ENCODE measurements at places on chromosomes 5 and 9.

- DNase-seq: no peak
Observed at GRCh38 chr5:95780597-95780996, 41.9 kb downstream of the GLRX start.

- no peak for DNase-seq
Observed at GRCh38 chr5:56175488-56175887, 57.6 kb downstream of the ANKRD55 start.

DNA sequence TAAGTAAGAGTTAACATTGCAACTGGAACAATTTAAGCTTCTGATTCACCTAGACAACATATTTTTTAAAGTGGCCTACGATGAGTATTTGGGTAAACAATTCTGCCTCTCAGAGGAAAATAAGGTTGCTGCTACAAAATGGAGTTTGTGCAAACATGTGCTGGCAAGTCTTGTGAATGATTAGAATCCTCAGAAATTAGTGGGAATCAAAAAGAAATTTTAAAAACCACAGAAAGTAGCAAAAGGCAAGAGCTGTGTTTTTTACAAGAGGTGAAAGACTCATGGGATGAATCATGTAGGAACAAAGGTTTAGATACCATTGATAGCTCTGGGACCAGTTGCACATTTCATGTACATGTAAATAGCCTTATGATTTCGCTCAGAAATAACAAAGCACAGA lies 561.6 kb downstream of the TAF11L14 start:
- DNase-seq: no peak

- DNase-seq: no peak
Observed at GRCh38 chr9:81156381-81156780, 533.0 kb downstream of the TLE1 start.

DNA sequence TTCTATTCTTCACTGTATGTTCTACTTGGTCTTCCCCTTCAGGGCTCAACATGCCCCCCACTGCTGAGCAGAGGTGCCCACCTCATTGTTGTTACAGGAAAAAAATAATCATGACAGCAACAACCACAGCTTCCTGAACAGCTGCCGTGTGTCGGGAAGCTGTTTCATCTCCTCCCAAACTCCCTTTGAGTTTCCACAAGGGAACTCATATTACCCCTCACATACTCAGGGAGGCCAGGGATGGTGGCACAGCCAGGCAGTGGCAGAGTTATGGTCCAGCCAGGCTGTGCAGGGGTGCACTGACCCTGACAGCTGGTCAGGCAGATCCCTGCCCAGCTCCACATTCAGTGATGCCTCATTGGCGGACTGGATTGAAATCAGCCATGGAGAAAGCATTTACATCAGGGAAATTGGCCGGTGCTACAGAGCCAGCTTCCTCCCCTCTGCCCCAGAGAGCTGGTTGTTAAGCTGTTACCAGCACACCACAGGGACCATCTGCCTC lies 37.3 kb downstream of the SARDH start:
- DNase-seq: no peak

DNA sequence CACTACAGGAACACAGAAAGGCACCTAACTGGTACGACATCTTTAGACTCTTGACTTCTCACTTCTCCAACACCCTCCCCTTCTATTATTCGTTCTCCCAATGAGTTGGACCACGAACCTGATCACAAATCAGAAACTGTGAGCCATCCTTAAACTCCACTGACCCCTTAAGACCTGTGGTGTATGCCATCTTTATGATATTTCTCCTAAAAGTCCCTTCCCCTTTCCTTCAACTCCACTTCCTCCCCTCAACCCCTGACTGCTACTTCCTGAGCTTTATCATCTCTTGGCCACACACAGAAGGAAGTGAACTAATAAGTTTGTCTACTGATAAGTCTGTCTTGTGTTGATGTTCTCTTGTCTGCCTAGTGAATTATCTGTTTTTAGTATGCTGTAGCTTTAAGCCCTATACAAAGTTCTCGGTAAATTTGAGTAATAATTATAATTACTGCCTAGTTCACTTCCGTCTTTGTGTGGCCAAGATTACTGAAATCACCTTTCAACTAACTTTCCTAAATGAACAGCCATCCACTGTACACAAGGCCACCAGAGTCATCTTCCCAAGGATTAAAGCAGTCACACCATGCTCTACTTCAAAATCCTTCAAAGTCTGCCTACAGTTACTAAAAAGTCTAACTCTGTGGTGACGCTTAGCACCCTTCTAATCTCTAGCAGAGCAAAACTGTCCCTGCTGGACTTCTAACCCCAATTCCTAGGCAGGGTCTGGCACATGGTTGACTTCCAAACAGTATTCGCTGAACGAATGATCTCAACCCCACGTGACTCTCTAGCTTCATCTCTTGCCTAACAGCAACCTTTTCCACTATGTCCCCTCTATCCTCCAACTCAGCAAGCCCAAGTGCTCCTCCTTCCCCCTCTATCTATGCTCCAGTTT lies 23.2 kb downstream of the ELOVL7 start:
- DNase-seq: no peak

GRCh38 chr5:82257247-82257646 lies 20.9 kb downstream of the RPS23 start:
- no peak for DNase-seq

DNA sequence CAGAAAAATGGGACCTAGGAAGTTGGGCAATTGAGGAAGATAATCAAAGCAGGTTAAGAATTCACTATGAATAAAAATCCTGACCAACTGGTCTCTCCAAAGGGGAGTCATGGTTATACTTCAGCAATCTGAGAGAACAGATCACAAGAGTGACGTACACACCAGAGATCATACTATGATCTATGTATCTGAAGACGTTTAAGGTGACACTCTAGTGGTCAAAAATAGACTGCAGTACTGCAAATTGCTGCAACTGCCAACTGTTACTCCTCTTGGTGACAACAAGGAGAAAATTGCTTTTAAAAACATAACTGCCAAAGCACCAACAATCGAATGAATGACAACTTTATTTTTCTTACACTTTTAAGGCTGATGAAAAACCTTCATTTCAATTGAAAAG lies 4.9 kb downstream of the AK6 start:
- DNase-seq: no peak

DNA sequence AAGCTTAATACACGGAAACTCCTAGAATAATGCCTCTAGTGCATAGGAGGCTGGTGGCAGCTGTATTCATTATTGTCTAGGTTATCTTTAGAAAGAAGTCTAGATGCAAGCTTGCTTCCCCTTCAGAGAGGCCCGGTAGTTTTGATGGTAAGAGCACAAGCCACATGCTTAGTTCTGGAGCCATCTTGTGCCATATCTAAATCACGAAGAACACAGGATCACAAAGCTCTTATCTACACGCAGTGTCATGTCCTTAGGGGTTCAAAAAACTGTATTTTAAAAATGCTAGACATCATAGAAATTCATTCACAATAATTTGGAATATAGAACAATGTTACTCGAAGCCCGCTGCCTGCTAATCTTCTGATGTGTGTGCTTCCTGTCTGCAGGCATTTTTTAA lies 6.2 kb downstream of the CACFD1 start:
- DNase-seq: no peak

DNA sequence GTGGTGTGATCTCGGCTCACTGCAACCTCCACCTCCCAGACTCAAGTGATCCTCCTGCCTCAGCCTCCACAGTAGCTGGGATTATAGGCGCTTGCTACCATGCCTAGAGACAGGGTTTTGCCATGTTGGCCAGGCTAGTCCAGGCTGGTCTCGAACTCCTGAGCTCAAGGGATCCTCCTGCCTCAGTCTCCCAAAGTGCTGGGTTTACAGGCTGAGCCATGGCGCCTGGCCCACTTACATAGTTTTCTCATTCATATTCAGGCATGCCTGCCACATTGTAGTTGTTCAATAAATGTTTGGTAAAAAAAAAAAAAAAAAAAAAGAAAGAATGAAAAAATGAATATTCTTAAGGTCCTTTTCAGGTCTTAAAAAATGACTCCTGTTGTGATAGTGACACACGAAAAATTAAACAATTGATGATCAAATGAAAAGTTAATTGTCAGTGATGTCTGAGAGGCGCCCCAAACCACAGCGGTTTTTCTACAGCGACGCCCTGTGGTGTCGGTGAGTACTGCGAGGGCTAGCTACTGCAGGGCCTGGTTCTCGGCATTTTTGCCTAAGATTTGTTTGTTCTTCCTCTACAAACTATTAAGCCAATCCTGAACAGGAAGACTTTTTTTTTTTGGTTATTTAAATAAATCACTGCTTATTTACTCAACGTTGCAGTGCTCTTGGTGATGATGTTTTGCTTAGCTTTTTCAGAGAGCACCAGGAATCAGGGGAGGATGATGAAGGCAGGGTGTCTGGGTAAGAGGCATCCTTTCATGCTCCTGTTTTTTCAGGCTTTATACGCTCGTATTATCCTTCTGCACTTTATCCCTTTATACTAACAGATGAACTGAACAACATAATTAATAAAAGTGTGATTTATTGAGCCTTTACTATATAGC lies 67.0 kb upstream of the DPYSL3 start:
- DNase-seq: peak; percentile 8

DNA sequence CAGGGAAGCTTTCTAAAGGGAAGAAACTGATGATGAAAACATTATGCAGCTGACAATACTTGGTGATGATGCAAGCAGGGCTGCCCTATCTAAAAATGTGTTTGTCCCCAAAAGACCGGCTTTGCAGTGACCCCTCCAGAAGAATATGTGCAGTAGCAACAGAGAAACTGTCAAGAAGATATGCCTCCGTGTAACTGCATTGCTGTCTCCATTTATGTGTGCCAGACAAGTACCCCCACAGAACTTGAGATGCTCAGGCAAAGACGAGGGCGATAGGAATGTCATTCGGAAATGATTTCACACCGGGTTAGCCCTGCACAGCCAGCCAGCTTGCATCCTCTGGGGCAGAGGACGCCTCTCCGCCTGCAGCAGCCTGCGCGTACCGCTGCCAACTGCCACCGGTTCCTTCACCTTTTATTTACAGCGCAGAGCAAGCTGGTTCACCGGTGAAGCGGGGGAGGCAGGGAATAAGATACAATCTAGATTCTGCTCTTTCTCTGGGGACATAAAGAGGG lies 2.0 kb downstream of the GABBR2 start:
- no peak for DNase-seq

- no peak for DNase-seq
Observed at GRCh38 chr5:9009931-9010651, 535.8 kb downstream of the SEMA5A start.

- DNase-seq: no peak
Observed at GRCh38 chr5:30686530-30686929, 507.0 kb upstream of the CDH6 start.

GRCh38 chr5:169850409-169850808 lies 129.9 kb downstream of the INSYN2B start:
- no peak for DNase-seq

- no peak for DNase-seq
Observed at GRCh38 chr9:107286057-107286456, 3.0 kb downstream of the RAD23B start.

GRCh38 chr9:98280162-98280561 lies 24.7 kb upstream of the TBC1D2 start:
- DNase-seq: no peak

GRCh38 chr5:35626108-35626507 lies 8.4 kb downstream of the SPEF2 start:
- no peak for DNase-seq

DNA sequence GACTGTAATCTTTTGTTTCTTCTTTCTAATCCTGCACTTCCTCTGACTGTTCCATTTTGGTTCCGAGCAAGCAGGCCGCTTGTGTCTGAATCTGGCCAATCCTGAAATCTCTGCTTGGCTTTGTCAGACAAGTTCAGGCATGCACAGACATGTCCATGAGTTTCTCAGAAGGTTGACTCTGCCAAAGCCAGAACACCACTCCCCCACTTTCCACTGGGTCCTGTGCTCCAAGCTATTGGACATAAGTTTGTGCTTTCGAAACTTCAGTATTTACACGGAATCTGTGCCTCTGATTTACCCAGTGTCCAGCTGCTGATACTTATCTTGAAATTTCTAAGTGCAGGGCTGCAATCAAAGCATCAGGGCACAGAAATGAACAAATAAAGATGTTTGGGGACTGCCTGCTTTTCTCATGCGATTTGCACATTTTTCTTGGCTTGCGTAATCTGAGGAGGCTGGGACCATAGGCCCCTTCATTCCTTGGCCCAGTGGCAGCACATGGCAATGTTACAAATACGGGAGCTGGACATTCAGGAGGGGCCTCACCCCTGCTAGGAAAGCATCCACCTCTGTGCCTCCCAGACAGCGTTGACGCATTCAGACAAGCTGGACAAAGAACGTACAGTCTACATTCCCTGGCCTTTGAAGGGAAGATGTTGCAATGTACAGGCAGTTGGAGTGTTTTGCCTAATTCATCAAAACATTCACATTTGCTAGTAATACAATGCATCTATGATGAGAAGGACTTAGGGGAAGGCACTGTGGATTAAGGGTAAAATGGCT lies 209.2 kb upstream of the PAPPA start:
- DNase-seq: no peak

- no peak for DNase-seq
Observed at GRCh38 chr9:125687163-125687863, 19.7 kb downstream of the MAPKAP1 start.

DNA sequence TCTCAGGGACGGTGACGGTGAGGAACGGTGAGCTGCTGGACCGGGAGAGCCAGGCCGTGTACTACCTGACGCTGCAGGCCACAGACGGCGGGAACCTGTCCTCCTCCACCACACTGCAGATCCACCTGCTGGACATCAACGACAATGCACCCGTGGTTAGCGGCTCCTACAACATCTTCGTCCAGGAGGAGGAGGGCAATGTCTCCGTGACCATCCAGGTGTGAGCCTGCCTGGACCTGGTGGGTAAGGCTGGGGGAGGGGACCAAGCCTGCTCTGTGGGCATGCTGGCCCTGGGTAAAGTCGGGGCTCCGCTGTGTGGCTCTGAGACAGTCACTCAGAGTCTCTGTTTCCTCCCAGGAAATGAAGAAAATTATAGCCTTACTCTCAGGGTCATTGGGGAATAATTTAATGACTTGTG lies 29.3 kb downstream of the CDHR2 start:
- no peak for DNase-seq

GRCh38 chr5:174364676-174365075 lies 319.2 kb downstream of the NSG2 start:
- no peak for DNase-seq

DNA sequence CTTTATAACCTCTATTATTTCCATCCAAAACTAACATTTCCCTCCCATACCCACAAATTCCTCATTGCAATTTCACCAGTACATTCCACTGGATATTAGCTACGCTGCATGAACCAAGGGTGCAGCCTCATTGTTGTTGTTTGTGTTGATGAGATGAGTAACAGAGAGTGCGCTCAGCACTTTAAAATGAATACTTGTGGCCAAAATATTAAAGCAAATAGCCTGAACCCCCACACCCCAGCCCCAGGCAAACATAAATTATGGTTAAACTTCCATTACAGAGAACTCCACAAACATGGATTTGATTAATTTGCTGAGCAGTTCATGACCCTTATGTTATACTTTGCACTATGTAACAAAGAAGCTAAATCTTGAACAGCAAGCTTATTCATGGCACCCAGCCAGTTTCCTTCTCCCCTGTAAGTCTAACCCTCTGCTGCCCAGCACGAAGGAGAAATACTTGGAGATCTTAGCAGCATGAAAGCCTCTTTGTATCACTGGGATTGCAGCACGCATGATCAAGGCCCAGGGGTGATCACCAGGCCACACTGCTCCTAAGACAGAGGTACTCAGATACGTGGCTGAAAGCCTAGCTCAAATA lies 205.0 kb downstream of the DOCK8 start:
- no peak for DNase-seq

Measured in stimulated activated CD4-positive, alpha-beta T cell treated with anti-CD3 and anti-CD28 coated beads, TNF-alpha, amount 100 ng/mL, for 48 hours (primary cell).